MM.1S (cell line): ENCODE measurements at places on chromosomes 13 and 19.

GRCh38 chr13:93922063-93922855 is 557.2 kb downstream of the DCT start:
- DNase-seq = no peak

DNA sequence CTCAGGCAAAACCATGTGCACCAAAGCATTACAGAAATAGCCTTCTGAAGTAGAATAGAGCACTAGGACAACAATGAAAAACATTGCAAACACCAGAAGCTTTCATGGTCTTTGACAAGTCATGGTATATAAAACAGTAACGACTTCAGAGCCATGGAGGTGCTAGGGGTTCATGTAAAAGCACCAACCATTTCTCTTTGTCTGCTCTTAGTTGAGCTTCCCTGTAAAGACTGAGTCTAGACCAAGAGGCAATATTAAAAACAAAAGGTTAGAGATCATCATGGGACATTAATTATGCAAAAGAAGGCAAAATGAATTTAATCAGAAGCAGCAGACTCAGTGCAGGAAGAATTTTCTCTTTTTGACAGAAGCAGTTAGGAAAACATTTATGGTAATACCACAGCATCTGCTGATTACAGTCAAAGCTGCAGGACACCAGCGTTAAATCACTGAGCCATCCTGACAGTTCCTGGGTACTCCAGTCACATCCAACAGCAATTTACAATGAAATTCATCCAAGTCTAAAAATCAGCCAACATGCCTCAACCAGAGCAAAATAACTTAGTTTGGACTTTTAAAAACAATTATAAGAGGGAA is 476.8 kb downstream of the DIAPH3 start:
- no peak for DNase-seq

DNA sequence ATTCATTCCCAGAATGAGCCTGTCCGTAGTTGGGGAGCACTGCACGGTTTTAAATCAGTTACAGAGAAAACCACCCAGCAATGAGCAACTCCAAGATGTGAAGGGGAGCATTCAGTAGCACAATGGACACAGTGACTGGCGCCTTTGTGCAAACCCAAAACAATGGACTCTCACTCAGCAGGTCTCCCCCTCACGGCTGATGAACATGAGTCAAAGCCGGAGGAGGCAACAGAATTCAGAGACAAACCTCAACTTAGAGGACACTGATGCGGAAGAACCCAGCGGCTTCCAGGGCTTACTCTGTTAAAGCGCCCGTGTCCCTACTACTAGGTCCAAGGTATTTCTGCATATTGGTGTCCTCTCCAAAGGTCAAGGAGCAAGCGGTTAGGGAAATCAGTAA is 17.7 kb downstream of the PLEKHF1 start:
- DNase-seq = no peak

DNA sequence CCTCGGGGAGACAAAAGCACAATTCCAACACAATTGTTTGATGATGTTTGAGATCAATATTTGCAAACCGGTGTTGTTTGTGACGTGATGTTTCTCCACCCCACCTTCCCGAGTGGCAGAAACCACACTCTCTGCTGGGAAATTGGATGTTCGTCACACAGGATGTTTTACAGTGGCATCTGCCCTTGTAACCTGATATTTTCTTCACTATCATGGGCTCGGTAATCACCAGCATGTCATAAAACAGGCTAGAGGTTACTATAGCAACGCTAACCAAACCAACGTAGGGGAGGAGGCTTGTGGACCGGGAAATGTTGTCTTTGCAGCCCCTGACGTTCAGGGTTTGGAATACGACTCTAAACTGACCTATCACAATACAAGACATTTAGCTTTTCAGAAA is 454.5 kb downstream of the IRS2 start:
- DNase-seq = peak; percentile 37

- DNase-seq = no peak
Observed at GRCh38 chr13:93230261-93230855, 3.8 kb downstream of the GPC6 start.

DNA sequence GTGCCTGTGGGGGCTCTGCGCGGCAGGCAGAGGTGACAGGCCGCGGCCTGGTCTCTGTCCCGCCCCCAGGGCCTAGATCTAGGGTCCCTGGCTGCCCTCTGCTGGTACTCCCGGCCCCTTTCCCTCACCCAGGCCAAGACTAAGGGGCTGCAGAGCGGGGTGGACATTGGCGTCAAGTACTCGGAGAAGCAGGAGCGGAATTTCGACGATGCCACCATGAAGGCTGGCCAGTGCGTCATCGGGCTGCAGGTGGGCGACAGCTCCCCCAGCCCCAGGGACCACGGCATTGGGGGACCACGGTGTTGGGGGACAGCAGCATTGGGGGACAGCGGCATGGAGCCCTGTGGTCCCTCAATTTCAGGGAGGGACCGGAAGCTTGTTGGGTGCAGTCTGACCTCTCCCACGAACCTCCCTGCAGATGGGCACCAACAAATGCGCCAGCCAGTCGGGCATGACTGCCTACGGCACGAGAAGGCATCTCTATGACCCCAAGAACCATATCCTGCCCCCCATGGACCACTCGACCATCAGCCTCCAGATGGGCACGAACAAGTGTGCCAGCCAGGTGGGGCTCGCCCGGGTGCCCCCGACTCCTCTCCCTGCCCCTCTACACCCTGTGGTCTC is 3.8 kb upstream of the ABCA7 start:
- DNase-seq = no peak

DNA sequence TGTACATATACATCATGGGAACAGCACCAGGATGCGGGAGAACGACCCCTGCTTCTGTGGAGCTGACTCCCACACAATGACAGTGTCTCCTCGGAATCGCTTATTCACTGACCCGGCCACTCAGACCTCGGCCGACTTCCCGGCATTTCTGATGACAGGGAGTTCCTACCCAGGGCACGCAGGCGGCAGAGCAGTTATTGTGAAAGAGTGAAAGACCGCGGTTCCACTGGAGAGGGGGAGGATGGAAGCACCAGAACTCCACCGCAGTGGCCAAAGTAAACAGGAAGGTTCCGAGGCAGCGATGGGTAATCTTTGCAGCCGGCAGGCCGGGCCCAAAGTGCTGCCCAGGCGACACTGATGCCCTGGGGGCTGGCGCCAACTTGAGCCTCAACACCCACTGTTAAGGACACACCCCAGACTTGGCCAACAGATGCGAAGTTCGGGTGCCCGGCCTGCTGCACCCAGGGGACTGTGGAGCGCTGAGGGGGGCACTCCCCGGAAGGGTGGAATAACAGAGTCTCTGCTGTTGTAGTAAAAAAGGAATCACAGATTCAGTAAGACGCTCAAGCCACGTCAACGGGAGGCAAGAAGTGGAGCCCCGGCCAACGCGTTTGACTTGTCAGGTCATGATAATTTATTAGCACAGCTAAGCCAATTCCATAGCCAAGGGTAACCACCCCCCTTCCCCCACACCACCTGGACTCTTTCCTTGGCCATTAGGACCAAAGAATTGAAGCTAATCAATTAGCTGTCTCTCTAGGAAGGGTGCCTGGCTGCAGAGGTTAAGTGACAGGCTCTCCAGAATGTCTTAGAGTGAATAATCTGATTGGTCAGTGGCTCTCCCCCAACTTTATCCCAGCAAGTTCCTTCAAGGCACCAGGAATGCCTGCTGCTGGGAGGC is 5.8 kb downstream of the MLLT1 start:
- no peak for DNase-seq

DNA sequence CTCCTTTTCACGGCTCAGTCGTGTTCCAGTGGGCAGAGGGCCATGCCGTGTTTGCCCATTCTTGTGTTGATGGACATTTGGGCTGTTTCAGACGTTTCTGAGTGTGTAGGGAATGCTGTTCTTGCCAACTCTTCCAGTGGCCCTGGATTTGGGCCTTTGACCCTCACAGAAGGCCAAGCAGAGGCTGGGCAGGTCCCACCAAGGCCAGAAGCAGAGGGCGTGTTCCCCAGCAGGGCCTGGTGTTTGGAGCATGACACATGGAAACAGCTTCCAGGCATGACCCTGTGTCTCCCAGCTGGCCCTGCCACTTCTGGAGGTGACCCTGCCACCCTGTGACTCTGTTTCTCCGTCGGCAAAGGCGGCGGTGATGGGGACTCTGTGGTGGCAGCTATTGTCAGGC is 35.9 kb downstream of the EFNA2 start:
- DNase-seq = no peak

GRCh38 chr13:50236898-50237318 is 221.7 kb downstream of the KCNRG start:
- DNase-seq = no peak

- DNase-seq = no peak
Observed at GRCh38 chr13:69487576-69487975, 620.0 kb upstream of the ATXN8OS start.

GRCh38 chr19:33701565-33701964 is 79.8 kb downstream of the CHST8 start:
- no peak for DNase-seq

- DNase-seq = no peak
Observed at GRCh38 chr19:14073925-14074838, 1.6 kb downstream of the MISP3 start.

DNA sequence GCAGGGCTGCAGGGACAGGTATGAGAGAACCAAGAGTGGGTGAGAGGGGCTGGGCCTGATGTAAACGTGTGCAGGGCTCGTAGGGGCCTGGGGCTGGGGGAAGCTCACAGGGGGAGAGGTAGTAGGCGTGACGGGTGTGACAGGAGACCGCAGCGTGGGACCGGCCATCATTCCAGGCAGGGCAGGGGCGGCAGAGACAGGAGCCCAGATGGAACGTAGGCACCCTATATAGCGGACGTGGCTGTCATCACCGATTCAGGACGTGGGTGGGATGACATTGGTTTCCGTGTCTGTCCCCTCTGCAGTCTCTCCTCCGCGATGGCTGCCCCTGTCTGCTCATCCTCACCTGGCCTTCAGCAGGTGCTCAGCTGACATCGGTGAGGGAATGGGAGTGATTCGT is 48.4 kb downstream of the IER2 start:
- no peak for DNase-seq

DNA sequence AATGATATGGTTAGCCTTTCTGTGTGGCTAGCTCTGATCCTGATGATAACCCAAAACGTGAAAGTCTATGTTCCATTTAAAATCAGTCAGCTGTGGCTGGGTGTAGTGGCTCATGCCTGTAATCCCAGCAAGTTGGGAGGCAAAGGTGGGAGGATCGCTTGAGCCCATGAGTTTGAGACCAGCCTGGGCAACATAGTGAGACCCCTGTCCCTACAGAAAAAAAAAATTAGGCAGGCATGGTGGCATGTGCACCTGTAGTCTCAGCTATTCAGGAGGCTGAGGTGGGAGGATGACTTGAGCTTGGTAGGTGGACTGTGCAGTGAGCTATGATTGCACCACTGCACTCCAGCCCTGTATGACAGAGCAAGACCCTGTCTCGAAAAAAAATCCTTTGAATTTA is 1.1 kb upstream of the EID2B start:
- no peak for DNase-seq

GRCh38 chr19:4174895-4175668 is 7.3 kb downstream of the SIRT6 start:
- DNase-seq = no peak

DNA sequence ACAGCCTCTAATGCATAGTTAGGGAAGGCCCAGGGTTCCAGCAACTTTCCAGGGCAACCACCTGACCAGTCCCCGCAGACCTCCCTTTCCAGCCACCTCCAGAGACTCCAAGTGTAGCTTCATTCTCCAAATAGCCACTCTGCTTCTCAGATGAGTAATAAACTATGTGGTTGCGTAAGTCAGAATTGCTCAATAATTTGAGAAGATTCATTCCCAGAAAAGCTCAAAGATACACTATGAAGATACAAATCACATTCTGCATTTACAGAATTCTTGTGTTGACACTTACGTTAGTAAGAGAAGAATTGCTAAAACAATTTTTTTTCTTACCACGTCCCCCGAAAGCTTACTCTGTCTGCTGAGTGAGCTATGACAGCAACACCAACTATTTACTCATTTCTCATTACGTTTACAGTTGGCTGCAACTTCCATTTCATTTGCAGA is 8.2 kb upstream of the LATS2 start:
- no peak for DNase-seq

DNA sequence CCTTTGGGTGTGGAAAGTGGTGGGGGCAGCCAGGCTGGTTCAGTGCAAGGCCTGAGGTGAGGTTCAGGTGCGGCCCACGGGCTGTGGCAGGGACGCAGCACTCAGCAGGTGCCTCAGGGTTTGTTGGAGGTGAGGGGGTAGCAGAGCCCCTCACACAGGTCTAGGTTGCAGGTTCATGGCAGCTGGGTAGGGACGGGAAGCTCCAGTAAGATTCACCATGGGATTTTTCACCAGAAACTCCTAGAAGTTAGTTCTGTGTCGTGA is 14.0 kb downstream of the MCF2L start:
- DNase-seq = no peak

DNA sequence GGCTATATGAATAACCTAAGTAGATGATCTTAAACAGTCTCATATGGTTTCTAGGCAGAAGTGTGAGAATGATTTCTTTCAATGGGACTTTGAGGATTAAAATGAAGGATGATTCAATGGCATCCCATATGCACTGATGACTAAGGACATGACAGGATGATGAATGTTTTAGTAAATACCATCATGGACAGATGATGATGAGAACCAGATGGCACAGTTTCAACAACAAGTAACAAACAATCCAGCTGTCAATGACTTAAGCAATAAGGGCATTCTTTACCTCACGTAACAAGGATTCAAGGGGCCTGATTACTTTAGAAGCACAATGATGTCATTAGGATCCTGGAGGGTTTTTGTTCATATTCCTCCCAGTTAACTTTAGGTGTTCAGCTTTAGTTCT is 2678.4 kb downstream of the PCDH9 start:
- no peak for DNase-seq

- DNase-seq = no peak
Observed at GRCh38 chr19:18613589-18614234, 1.0 kb downstream of the TMEM59L start.

- no peak for DNase-seq
Observed at GRCh38 chr13:47158593-47158992, 261.7 kb upstream of the HTR2A start.

GRCh38 chr13:38804061-38804460 is 117.2 kb downstream of the FREM2 start:
- no peak for DNase-seq

GRCh38 chr19:13149628-13150186 is 468 bp downstream of the STX10 start:
- DNase-seq = peak; percentile 49

GRCh38 chr19:55179606-55180484 is at the start of gene SYT5:
Gene SYT5 (minus strand): TSS chr19:55180289. CDS start chr19:55179041, 1,248 bp downstream.
- peak; percentile 30 for DNase-seq

GRCh38 chr19:51341976-51342580 is at the start of gene VSIG10L:
Gene VSIG10L (minus strand): TSS chr19:51342139. CDS start chr19:51342124, 15 bp downstream.
- no peak for DNase-seq
